ENCODE measurements at places on chromosomes 3 and 15. TPM values are rescaled to one million over a fixed set of nuclear protein-coding genes. Genes with fewer than 3 reads are reported as not detected.
A peak's percentile ranks its signal among the peaks of the same experiment; 100 is the strongest.

ADGRG7 gene
- total RNA-seq: not detected

HRH1 gene
- total RNA-seq: 32.3 TPM

ACTRT3 gene
- total RNA-seq: 2.9 TPM

LRTM1 gene
- total RNA-seq: not detected

P2RY14 gene
- total RNA-seq: 2.4 TPM

DUOX1 gene
- 1.6 TPM for total RNA-seq

- no peak for DNase-seq
- no peaks in the 10 kb centered on the region for H3K36me3 ChIP-seq
- H3K27me3 ChIP-seq: no peaks in the 10 kb centered on the region
- no peak overlapping the region for H3K4me3 ChIP-seq
- no peaks in the 10 kb centered on the region for H3K4me1 ChIP-seq
Measured at GRCh38 chr15:71052356-71052755, 62.9 kb upstream of the THSD4 start.

- H3K27ac ChIP-seq: no peak overlapping the region
- no peak overlapping the region for H3K4me3 ChIP-seq
- peaks cover 30% of the 10 kb centered on the region for H3K36me3 ChIP-seq
- H3K4me1 ChIP-seq: peaks cover 16% of the 10 kb centered on the region
Measured at GRCh38 chr3:48930590-48930989, 11.9 kb downstream of the ARIH2 start.

- DNase-seq: peak; percentile 14
- H3K36me3 ChIP-seq: no peaks in the 10 kb centered on the region
- H3K4me1 ChIP-seq: peaks cover 4% of the 10 kb centered on the region
- H3K27ac ChIP-seq: no peak overlapping the region
Measured at GRCh38 chr15:95448531-95449229, 881.8 kb upstream of the NR2F2 start.

- H3K4me1 ChIP-seq: no peaks in the 10 kb centered on the region
- DNase-seq: no peak
- H3K27ac ChIP-seq: no peak overlapping the region
- no peak overlapping the region for H3K4me3 ChIP-seq
- no peaks in the 10 kb centered on the region for H3K36me3 ChIP-seq
- H3K27me3 ChIP-seq: no peaks in the 10 kb centered on the region
Measured at GRCh38 chr3:158460926-158461325, 110.1 kb upstream of the MLF1 start.

All from kidney (tissue), 22 donors.